ENCODE measurements at places on chromosomes 11 and 22.

DNA sequence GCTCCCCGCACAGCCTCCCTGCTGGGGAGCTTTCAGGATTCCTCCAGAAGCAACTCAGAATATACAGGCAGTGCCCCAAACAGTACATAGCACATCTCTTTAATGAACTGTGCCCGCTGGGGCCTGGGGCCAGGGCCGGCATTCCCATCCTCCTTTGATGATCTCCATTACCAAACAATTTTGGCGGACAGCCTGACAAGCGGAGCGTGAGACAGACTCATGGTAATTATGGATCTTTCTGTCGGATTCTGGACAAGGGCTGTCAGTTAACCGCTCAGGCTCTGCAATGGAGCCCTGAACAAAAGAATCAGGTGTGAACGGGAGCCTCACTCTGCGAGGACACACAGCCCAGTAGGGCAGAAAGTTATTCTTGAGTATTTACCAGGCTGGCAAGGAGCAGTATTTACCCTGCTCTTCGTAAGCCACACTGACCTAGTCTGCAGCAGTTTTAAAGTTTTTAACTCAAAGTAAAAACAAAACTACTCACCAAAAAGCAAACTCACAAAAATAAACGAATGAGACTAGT is 174.0 kb downstream of the TBC1D22A start:
- H3K4me3 ChIP-seq, result no peak overlapping the region
- no peak overlapping the region for H3K27ac ChIP-seq
- no peaks in the 10 kb centered on the region for H3K36me3 ChIP-seq
- no peak for DNase-seq
- peaks cover 25% of the 10 kb centered on the region for H3K4me1 ChIP-seq
- H3K27me3 ChIP-seq, result no peaks in the 10 kb centered on the region

DNA sequence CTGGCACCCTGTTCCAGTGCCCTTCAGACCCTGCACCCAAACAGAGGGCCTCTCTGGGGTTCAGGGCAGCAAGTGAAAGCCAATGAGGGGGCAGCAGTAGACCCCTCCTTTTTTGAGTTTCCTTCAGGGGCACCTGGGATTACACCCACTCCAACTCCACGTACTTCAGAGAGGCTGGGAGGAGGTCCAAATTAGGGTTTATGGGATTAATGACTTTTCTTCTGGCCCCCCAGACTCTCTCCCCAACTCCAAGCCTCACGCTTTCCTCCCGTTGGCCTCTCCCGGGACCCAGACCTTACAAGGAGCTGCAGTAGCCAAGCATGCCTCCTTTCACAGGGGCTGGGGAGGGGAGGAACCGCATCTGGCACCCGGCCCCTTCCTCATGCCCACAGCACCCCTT is 101.7 kb downstream of the NECTIN1 start:
- H3K36me3 ChIP-seq, result no peaks in the 10 kb centered on the region
- no peaks in the 10 kb centered on the region for H3K4me1 ChIP-seq
- no peak overlapping the region for H3K27ac ChIP-seq
- no peaks in the 10 kb centered on the region for H3K27me3 ChIP-seq
- no peak for DNase-seq

- no peaks in the 10 kb centered on the region for H3K36me3 ChIP-seq
- no peaks in the 10 kb centered on the region for H3K27me3 ChIP-seq
- no peaks in the 10 kb centered on the region for H3K4me1 ChIP-seq
These were observed 73.8 kb downstream of the CELSR1 start for GRCh38 chr22:46463435-46464227.

DNA sequence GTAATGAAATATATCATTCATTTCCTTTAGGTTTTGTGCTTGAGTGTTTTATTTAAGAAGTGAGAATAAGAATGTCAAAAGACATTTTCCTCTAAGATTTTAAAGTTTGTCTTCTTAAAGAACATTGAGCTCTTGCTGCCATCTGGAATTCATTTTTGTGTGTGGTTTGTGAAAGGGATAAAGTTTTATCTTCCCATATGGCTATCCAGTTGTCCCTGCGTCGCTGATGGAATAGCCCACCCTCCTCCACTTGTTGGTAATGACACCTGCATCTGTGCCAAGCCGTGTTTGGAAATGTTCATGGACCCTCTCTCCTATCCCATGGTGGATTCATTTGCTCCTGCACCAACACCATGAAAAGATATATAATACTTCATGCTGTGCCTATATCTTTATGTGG is 901.5 kb downstream of the BRD1 start:
- no peaks in the 10 kb centered on the region for H3K36me3 ChIP-seq
- no peak overlapping the region for H3K27ac ChIP-seq
- H3K4me1 ChIP-seq, result no peaks in the 10 kb centered on the region
- DNase-seq, result no peak
- H3K4me3 ChIP-seq, result no peak overlapping the region

DNA sequence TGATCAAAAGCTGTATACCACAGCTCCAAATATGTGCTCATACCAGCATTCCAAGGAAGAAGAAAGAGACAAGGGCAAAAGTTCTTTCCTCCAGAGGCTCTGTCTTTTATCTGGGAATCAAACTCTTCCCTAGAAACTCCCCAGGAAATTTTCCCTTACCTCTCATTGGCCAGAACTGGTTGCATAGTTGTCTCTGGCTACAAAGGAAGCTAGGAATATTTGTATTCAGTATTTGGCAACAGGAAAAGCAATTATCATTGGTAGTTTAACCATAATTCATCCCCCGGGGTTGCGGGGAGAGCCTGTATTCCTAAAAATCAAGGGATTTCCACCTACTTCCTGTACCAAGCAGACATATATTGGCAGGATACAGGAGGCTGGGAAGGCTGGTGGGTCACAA is 10.5 kb upstream of the ZFTA start:
- H3K36me3 ChIP-seq, result no peaks in the 10 kb centered on the region
- no peak overlapping the region for H3K4me3 ChIP-seq
- no peak overlapping the region for H3K27ac ChIP-seq
- no peak for DNase-seq
- H3K27me3 ChIP-seq, result peaks cover 21% of the 10 kb centered on the region

- peak within 1 kb of the TSS; percentile 46 for H3K4me3 ChIP-seq
- H3K27ac ChIP-seq, result no peak within 1 kb of the TSS
- no peak for DNase-seq
- no peaks in the 10 kb centered on the region for H3K36me3 ChIP-seq
These were observed at the start of gene ARHGAP42 for GRCh38 chr11:100687054-100687629. Gene ARHGAP42 (plus strand): TSS chr11:100687288. CDS start chr11:100687679, 391 bp downstream.

DNA sequence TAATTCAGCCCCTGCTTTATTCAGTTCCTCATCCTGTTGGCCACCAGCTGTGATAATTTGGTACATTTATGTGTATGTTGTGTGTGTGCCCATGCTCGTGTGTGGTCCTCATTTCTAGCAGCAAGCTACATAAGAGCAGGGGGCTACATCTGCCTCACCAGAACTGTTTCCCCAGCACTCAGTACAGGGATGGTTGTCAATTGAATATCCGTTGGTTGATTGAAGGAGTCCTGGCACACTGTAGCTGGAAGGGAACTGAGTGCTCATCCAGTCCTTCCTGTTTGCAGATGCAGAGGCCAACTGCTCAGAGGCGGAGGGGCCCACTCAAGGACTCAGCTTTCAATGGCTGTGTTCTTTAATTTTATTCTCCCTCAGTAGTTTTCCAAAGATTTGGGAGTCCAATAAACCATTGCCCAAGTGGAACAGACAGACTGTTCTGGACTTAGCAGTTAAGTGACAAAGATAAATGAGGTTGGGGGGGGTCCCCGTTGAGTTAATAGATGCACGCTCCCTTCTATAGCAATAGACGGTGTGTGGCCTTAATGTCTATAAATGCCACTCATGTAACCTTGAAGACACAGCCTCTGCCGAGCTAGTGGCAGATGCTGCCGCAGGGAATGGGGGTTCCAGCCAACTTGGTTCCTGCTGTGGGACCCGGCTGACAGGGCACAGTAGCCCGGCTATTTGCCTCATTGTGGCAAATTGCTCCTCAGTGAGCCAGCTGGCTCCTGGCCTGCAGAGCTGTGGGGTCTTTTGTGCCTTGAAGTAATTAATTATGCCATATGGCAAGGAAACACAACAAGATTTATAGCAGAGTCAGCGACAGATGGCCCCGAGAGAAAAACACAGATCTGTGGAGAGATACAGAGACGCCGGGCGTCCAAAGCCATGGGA is 71.4 kb upstream of the GRK3 start:
- H3K27me3 ChIP-seq, result no peaks in the 10 kb centered on the region
- DNase-seq, result no peak
- H3K4me1 ChIP-seq, result peaks cover 11% of the 10 kb centered on the region
- H3K27ac ChIP-seq, result no peak overlapping the region

DNA sequence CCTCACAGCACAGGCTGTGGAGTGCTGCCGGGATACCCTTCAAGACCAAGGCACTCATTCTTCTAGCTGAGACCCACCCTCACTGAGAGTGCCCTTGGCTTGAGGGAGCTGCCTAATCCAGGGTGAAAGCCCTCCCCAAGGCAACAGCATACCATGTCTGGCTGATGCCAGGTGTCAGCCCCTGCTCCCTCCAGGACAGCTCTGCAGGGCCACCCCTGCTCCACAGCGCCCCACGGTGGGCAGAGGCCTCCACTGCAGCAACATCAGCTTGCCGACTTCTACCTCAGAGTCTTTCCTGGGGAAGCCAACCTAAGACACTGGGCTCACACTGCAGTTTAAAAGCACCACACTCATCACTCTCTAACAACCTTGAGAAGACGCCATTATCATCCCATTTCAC is 29.0 kb downstream of the TTLL1 start:
- no peaks in the 10 kb centered on the region for H3K36me3 ChIP-seq
- peak; percentile 63 for DNase-seq
- H3K27me3 ChIP-seq, result no peaks in the 10 kb centered on the region
- no peak overlapping the region for H3K27ac ChIP-seq
- H3K4me3 ChIP-seq, result no peak overlapping the region
- no peaks in the 10 kb centered on the region for H3K4me1 ChIP-seq

DNA sequence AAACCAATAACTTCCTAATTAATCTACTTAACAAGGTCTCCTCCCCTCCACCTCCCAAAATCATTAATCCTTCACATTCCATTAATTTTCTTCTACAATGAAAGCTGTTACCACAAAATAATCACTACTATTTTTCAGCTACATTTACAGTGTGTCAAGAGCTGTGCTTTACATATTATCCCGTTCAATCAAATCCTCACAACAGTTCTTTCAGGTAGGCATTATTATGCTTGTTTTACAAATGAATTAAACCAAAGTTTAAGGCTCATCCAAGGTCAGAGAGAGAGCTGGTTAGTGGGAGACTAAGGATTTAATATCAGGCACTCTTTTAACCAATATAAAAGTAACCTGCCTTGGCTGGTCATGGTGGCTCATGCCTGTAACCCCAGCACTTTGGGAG is 107.4 kb downstream of the SIK3 start:
- no peak overlapping the region for H3K4me3 ChIP-seq
- no peaks in the 10 kb centered on the region for H3K27me3 ChIP-seq
- no peak for DNase-seq
- peaks cover 4% of the 10 kb centered on the region for H3K36me3 ChIP-seq
- H3K4me1 ChIP-seq, result peaks cover 43% of the 10 kb centered on the region

DNA sequence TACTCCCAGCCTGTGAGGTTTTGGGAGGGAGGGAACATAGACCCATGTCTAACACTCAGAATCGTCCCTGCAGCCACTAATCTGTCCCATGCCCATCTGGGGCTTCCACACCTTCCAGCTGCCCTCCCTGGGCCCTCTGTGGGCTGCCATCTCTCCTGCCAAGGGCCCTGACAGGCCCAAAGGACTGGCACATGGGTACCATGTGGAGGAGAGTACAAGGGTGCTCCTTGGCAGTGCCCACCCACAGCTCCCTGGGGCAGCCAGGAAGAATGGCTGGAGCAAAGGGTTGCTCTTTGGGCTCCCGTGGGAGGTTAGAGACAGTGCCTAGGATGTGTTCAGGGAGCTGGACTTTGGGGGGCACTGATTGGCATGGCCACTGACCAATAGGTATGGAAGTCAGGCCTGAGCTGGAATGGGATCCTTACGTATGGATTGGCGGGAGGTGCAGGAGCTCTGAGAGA is 56.8 kb downstream of the CD82 start:
- no peaks in the 10 kb centered on the region for H3K27me3 ChIP-seq
- no peak overlapping the region for H3K27ac ChIP-seq
- H3K4me3 ChIP-seq, result no peak overlapping the region
- peak; percentile 16 for DNase-seq

GRCh38 chr11:47973173-47973572 is 7.2 kb upstream of the PTPRJ start:
- peaks cover 10% of the 10 kb centered on the region for H3K4me1 ChIP-seq
- DNase-seq, result no peak
- H3K36me3 ChIP-seq, result no peaks in the 10 kb centered on the region
- H3K4me3 ChIP-seq, result no peak overlapping the region
- peaks cover 6% of the 10 kb centered on the region for H3K27me3 ChIP-seq

GRCh38 chr11:3849297-3849874 is 6.1 kb upstream of the STIM1 start:
- peaks cover 33% of the 10 kb centered on the region for H3K4me1 ChIP-seq
- H3K27me3 ChIP-seq, result peaks cover 3% of the 10 kb centered on the region
- no peak overlapping the region for H3K27ac ChIP-seq
- DNase-seq, result peak; percentile 48
- H3K36me3 ChIP-seq, result no peaks in the 10 kb centered on the region

DNA sequence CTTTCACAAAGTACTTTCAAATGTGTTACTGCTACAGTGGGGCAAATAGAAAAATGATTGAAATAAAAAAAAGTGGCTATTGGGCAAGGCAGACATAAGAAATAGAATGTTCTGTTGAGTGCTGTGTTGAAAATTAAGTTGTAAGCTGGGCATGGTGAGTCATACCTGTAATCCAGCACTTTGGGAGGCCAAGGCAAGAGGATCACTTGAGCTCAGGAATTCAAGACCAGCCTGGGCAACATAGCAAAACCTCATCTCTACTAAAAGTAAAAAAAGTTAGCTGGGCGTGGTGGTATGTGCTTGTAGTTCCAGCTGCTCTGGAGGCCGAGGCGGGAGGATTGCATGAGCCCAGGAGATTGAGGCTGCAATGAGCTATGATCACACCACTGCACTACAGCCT is 26.9 kb upstream of the LDHA start:
- no peaks in the 10 kb centered on the region for H3K27me3 ChIP-seq
- H3K4me3 ChIP-seq, result no peak overlapping the region
- H3K36me3 ChIP-seq, result peaks cover 41% of the 10 kb centered on the region

GRCh38 chr11:73950869-73951710 is at the start of gene DNAJB13:
Gene DNAJB13 (plus strand): TSS chr11:73951026. CDS start chr11:73951070, 44 bp downstream.
- H3K27ac ChIP-seq, result no peak within 1 kb of the TSS
- H3K27me3 ChIP-seq, result peaks cover 4% of the 10 kb centered on the region
- H3K4me1 ChIP-seq, result no peaks in the 10 kb centered on the region
- no peaks in the 10 kb centered on the region for H3K36me3 ChIP-seq

DNA sequence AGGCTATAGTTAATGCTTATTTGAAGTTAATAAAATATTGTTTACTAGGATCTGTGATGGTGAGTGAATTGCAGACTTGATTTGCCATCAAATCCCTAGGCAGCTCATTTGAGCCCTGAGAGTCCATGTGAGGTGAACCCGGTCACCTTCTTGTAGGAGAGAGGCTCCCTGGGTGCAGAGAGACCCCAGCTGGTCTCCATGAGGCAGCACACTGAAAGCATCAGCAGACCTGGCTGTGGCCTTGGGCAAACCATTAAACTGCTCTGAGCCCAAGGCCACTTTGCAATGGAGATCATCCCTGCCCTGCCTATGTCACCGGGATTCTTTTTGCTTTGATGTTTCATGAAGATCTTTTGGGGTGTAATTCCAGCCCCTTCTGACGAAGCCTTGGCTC is 125.2 kb downstream of the MICAL2 start:
- peaks cover 32% of the 10 kb centered on the region for H3K4me1 ChIP-seq
- no peaks in the 10 kb centered on the region for H3K27me3 ChIP-seq
- peaks cover 79% of the 10 kb centered on the region for H3K36me3 ChIP-seq
- DNase-seq, result no peak

- no peak overlapping the region for H3K27ac ChIP-seq
- no peaks in the 10 kb centered on the region for H3K36me3 ChIP-seq
- DNase-seq, result no peak
- H3K4me1 ChIP-seq, result no peaks in the 10 kb centered on the region
- H3K4me3 ChIP-seq, result no peak overlapping the region
- H3K27me3 ChIP-seq, result peaks cover 23% of the 10 kb centered on the region
These were observed 49.7 kb downstream of the RBFOX2 start for GRCh38 chr22:35978889-35979288.
